ENCODE measurements at places on chromosomes 5 and 9.

DNA sequence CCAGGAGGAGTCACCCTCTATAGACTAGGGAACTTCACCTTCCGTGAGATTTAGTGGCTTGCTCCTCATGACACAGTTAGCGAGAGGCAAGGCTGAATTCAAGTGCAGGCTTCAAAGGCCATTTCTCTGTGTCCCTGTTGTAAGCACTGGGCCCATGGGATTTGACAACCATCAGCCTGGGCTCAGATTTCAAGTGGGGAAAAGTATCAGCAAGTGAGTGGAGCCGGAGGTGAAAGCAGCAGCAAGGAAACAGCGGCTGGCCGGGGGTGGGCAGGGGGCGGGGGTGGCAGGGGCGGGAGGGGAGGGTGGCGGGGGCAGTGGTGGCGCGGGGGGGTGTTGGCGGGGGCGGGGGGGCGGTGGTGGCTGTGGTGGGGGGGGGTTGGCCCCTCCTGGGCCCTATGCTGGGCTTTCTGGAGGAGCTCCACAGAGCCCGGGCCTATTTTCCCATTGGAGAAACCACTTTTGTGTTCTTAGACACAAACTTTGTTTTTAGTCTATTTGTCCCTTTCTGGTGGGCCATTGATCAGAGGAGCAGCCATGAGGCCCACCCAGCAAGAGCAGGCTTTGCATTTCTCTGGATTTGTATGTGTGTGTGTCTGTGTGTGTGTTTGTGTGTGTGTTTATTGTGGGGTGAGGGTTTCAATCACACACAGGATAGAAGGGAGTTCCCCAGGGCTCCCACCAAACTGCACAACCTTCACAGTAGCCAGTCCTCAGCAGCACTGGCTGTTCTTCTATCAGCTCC is 165.4 kb upstream of the RAI14 start:
- no peak for DNase-seq

DNA sequence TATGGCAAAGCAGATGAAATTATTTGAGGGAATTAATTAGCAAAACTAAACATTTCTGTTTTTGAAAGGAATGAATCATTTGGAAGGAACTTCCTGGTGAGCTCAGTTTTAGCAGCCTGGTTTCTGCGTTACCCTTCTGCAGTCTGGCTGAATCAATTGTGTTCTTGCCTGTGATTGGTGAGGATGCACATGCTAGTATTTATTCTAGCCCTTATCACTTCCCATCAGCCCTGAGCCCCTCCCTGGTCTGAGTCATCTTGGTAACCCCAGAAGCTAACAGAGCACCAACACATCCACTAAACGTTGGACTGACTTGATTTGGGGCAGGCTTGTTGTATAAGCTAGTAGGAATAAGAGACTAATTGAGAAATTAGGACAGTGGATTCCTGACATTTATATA is 6.6 kb downstream of the TJP2 start:
- DNase-seq = peak; percentile 24

DNA sequence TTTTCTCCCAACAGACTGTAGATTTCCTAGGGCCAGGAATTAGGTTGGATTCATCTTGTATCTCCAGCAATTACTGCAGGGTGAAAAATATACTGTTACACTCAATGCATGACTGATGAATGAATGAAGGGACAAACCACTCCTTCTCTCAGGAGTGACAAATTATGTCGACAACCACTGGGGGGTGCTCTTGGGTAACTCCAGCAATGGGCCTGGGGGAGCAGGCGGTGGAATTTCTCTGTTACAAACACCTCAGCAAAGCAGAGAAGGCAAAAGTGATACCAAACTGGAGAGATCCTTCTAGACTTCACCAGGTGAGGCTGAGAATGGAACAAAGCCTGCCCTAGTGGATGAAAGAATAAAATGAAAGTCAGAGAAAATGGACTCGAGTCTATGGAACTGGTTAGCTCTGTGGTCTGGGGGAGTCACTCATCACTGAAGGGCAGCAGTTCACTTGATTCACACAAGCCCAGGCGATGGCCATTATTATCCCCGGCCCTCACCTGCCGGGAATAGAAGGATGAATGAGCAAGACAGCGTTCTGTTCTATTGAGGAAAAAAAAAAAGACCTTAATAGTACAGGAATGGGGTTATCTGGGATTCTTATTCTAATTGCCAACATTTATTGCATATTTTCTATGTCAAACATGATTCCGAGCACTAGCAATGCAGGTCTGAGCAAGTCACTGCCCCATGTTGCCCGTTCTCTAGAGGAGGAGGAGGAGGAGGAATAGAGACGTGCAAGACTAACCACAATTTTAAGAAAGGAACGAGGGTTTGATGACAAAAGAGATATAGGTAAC is 341.1 kb downstream of the ASTN2 start:
- DNase-seq = no peak

DNA sequence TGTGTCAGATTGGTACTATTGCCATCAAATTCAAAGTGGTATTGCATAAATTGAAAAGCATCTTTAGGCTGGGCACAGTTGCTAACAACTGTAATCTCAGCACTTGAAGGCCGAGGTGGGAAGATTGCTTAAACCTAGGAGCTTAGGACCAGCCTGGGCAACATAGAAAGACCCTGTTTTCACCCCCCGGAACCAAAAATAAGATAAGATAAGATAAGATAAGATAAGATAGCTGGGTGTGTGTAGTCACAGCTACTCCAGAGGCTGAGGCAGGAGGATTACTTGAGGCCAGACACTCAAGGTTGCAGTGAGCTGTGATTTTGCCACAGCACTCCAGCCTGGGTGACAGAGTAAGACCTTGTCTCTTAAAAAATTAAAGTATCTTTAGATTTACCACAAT is 297.9 kb upstream of the SEMA6A start:
- DNase-seq = no peak

GRCh38 chr5:132100672-132101261 is 27.2 kb downstream of the CSF2 start:
- no peak for DNase-seq

DNA sequence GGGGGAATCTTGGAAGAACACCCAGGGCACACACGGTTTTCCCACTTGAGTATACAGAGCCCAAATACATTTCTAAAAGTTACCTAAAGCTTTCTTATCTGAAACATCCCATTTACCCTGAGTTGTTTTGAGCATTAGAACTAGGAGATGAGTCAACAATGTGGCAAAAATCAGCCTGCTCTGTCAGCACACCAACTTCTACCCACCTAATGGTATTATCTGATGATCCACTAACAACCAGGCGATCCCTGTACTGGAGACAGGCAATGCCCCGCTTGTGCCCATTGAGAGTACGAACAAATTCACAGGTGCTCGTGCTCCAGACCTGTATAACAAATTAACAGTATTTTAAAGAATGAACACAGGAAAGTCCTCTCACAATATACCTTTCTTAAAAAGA is 87.0 kb downstream of the SMIM23 start:
- no peak for DNase-seq

GRCh38 chr9:112665347-112665746 is 52.6 kb downstream of the INIP start:
- DNase-seq = no peak

GRCh38 chr9:36874921-36875320 is 159.1 kb downstream of the PAX5 start:
- no peak for DNase-seq

- no peak for DNase-seq
Observed at GRCh38 chr5:13976867-13977830, 32.7 kb upstream of the DNAH5 start.

DNA sequence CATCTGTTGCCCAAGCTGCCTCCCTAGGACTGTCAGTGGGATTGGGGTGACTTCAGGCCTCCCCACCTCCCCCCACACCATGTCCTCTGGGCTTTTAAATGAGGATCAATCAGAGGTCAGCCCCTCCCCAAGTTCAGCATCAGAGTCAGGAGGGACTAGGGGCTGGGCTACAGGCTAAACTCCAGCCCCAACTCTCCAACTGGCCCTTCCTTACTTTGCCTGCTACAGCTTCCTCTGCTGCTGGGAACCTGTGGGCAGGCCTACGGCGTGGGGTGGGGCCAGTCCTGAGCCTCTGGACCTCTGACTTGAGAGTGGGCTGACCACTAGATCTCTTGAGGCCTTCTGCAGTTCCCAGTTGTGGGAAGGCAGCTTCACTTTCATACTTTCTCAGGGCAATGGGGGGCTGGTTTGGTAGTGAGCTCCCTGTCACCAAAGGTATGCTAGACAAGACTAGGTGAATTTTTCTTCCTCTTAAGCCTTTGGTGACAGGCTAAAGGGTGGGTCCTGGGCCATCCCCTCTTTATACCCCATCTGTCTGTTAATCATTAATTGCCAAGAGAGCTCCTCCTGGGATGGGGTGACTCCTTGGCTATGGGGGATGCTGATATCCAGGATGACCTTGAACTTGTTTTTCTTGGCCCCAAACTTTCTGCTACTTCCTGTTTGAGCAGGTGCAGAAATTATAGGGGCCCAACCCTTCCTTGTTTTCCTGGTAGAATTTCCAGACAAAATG is 10.8 kb upstream of the DAB2IP start:
- DNase-seq = no peak

- DNase-seq = no peak
Observed at GRCh38 chr5:178349075-178349511, 116.5 kb upstream of the PHYKPL start.

DNA sequence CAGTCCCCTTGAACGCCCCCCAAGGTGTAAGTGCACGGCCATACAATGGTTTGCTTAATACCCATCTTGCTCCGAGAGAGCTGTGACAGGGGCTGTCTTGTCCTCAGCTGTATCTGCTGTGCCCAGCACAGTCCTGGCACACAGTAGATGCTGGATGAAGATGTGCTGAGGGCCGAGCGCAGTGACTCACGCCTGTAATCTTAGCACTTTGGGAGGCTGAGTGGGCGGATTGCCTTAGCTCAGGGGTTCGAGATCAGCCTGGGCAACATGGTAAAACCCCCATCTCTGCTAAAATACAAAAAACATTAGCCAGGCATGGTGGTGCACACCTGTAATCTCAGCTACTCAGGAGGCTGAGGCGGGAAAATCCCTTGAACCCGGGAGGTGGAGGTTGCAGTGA is 53.6 kb downstream of the C9orf50 start:
- DNase-seq = no peak

DNA sequence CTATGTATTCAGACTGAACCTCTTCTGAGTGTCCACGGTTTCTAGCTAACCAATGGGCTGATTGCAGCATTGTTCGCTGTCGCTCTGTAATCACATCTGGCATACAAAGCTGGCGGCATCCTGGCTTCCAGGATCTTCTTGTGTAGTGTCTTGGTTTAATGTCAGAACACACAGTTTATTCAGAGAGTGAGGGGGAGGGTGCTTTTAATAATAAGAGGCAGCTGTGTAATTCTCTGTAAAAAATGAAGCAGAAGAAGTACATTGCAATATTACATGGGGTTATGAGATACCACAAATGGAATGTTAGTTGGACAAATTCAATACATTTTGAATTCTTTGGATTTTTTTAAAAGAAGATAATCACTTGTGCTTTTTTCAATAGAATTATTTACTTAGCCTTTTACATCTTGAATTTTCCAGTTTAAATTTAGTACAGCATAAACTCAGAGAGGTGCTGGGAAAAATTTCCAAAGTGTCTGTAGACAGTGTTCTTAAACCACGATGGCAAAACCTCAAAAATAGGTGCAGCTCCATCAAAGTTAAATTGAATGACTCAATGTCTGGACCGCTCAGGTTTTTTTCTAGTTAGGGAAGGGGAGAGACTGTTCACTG is 206.0 kb downstream of the PCSK1 start:
- no peak for DNase-seq

- no peak for DNase-seq
Observed at GRCh38 chr9:90526386-90526785, 116.2 kb downstream of the DIRAS2 start.

- no peak for DNase-seq
Observed at GRCh38 chr9:78365748-78366697, 69.1 kb downstream of the PSAT1 start.

DNA sequence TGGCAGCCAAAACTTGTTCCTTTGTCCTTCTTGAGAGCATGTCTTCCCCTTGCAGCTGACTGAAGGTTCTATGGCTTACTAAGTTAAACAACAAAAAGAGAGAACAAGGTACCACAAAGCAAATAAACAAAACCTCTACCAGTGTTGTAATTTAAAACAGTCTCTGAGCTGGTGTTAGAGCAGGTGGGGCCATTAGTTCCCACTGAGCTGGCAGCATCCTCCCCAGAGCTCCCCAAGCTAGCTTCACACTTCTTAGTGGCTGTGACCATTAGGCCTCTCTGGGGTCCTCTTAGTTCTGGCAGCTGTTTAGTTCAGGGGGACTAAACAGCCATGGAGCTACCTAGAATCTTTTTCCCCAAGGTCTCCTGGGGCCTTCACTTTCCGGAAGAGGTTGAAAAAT is 128.6 kb upstream of the ELL2 start:
- no peak for DNase-seq

DNA sequence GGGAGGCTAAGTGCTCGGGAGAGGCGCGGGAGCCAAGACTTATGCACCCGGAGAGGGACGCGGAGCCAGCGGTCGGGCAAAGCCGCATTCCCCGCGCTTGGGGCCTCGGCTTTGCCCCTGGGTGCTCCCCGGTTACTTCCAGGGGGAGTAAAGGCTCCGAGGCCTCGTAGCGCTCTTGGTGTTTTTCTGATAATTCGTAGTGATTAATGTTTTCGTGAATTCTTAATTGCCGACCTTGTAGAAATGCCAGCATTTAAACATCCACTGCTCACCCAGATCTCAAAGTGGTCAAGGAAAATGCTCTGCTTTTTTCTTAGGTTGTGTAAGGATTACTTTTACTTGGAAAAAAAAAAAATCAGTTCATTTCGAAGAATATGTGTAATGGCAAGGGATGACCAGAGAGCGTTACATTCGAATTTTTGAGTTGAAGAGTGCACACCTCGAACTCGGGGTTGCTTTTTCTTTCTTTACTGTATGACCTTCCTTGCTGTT is 654 bp upstream of the TUT7 start:
- no peak for DNase-seq

DNA sequence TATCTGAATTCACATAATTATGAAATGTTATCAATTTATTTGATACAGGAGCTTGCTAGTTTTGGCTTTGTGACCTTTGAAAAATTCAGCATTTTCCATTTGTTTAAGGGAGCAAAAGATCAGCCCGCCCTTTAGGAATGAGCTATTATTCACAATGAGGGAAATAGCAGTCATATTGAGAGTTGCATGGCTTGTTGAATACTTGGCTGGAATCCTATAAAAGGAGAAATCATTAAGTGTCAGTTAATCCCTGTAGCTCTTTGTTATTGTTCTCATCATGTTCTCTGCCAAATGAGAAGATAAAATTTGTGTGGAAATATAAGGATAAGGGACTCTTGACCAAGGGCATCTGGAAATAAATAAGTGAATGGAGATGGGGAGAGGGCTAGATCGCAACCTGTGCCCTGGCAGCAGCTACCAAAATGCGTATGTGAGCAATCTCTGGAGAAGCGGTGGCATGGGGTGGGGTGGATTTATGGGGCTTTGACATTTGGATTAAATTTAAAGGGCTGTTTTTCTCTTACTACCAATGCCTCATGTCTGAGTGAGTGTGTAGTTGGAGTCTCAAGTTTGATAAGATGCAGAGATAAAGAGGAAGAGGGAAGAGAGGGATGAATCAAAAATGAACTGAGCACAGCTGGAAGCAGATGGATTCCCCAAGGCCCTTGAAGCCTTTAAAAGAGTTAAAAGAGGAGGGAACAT is 237.6 kb downstream of the NNT start:
- no peak for DNase-seq

GRCh38 chr9:94081435-94081834 is 2.8 kb upstream of the PTPDC1 start:
- DNase-seq = no peak

- DNase-seq = no peak
Observed at GRCh38 chr5:123186771-123187170, 97.7 kb downstream of the PRDM6 start.
